ENCODE measurements at places on chromosomes 4 and X.

DNA sequence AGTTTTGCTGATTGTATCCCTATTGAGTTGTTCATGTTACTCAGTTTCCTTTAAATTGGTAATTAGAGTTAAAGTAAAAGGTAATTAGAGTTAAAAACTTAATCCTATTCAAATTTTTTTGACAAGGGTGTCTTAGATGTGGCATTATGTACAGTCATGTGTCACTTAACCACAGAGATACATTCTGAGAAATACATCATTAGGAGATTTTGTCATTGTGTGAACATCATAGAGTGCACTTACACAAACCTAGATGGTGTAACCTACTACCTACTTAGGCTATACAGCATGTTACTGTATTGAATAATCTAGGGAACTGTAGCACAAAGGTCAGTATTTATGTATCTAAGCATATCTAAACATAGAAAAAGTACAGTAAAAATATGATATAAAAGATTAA is 39.2 kb downstream of the BEX3 start:
- no peak for DNase-seq

GRCh38 chrX:11557120-11557519 is 108.6 kb downstream of the ARHGAP6 start:
- DNase-seq, result no peak

- DNase-seq, result no peak
These were observed 1.2 kb upstream of the CHRNA9 start for GRCh38 chr4:40333921-40334352.

- DNase-seq, result no peak
These were observed 4.8 kb downstream of the PROM1 start for GRCh38 chr4:16079046-16079445.

GRCh38 chr4:21195682-21196081 is 495.4 kb downstream of the PACRGL start:
- no peak for DNase-seq

- no peak for DNase-seq
These were observed 81.9 kb downstream of the VCX2 start for GRCh38 chrX:8089141-8089540.

DNA sequence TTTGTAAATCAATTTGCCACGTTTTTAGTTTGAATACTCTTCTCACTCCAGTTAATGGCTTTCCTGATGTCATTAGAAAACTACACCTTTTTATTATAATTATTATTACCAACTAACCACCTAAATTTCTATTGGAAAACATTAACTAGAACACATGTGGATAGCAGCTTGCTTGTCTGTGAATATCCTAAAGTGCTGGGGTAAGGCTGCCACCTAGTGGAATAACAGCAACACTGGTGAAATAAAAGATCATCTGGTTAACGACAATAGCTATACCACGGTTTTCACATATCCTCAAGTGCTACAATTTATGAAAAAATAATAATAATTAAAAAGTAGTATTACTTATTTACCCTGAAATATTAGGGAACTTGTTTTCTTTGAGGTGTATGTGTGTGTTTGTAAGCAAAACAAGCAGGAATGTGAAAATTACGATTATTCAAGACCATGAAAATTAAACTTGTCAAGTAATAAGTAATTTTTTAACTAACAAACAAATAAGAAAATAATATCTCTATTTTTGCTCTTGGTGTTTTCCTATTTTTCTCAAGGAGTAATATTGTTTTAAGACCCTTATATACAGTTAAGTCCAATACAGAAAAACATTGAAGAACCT is 130.1 kb upstream of the TECRL start:
- DNase-seq, result no peak

DNA sequence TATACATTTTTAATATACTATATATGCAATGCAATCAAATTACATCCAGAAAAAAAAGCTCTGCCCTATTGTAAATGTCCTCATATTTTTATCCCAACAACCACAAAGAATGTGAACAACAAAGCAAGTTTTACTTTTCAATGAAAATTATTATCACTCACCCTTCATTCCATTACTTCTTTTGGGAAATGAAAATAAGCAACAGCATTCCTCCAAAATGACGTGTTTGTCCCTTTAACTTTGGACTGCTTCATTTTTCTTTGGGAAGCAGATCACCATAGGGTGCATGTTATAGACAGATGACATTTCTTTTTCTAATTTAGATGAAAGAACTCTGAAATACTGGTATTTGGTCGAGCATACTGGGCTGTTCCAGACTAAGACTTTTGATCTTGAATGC is 667.1 kb upstream of the BOD1L1 start:
- DNase-seq, result no peak

DNA sequence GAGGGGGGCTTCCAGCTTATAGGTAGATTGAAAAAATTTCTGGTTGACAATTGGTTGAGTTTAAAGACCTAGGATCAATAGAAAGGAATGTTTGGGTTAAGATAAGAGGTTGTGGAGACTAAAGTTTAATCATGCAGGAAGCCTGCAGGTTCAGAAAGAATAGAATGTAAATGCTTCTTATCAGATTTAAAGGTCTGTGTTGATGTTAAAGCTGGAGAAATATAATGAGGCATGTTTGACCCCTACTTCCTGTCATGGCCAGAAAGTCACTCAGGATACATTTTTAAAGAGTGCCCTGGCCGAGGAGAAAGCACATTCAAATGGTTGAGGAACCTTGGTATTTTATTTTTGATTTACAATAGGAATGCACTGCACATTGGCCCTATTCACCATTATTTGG is 3.9 kb upstream of the RRAGB start:
- no peak for DNase-seq

DNA sequence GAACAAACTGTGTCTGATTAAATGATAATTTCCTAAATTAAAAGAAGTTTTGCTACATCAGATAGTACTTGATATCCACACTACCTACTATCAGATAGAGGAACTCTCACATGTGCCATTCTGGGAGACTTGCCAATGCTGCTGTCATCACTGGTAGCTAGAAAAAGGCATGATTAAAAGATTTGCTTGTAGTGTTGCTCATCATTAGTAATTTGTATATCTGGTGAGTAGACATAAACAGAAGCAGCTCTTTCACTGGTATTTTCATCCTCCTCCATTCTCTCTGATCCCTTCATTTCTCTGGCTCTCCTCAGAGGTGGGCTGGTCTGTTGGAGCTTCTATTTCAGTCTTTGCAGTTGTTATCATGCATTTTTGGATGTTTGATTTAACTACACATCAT is 56.0 kb downstream of the SPRY1 start:
- no peak for DNase-seq

DNA sequence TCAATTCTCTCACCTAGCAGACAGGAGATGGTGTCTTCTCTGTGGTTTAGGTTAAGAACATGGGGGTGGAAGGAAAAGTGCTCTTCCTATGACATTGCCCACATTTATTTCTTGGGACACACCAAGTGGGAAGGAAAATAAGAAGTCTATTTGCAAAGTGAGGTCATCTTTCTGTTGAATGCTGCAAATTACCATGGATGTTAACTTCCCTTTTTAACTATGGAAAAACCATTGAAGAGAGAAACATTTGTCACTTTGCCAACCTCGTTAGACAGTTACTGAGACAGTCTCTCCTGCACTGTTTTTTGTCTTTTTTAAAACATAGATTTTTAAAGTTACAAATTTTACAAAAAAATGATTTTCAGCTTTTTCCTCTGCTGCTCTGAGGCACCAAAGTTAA is 72.8 kb upstream of the BEND4 start:
- DNase-seq, result no peak

- no peak for DNase-seq
These were observed 666.3 kb upstream of the GRIA3 start for GRCh38 chrX:122517786-122518185.

- no peak for DNase-seq
These were observed 76.0 kb upstream of the MCF2 start for GRCh38 chrX:139783959-139784358.

All from cortex of kidney (tissue), 1 donor.